SJCRH30 (cell line): ENCODE measurements at places on chromosomes 5 and 9. TPM values are rescaled to one million over a fixed set of nuclear protein-coding genes. Genes with fewer than 3 reads are reported as not detected.

GRCh38 chr9:1996156-1996555 is 19.0 kb upstream of the SMARCA2 start:
- H3K4me1 ChIP-seq = no peaks in the 10 kb centered on the region
- no peak for DNase-seq
- H3K4me3 ChIP-seq = no peak overlapping the region
- H3K36me3 ChIP-seq = no peaks in the 10 kb centered on the region
- no peaks in the 10 kb centered on the region for H3K27me3 ChIP-seq
- H3K27ac ChIP-seq = no peak overlapping the region

DNA sequence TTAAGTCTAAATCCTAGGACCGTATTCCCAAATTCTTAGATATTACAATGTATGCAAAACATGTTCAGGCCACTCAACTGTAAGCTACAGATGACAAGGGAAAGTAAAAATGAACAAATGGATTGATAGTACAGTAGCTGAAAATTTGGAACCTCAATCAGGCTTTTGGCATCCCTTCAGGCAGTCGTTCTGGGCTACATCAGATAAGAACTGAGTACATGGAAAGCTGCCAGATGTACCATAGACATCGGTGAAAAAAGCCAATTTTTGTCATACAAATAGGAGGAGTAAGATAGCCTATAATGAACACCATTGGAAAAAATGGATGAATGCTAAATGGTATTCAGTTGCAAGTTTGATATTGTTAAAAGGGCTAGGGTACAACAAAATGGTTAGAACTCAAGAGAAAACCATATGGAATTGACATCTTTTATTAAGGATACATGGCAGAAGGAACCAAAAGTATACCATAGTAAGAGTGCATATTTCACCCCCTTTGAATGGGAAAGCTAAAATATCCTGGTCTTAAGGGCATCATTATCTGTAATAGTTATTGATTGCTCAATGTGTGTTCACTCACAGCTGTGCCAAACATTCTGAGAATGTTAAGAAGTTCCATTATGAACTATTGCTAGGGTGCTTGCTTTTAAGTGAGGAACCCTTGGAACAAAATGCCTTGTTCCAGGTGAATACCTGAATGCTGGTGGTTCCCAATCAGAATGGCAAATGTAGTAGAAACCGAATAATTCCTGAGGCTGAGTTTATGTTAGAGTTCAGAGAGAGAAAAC is 86.4 kb downstream of the NR3C1 start:
- no peak for DNase-seq
- H3K4me1 ChIP-seq = no peaks in the 10 kb centered on the region
- H3K4me3 ChIP-seq = no peak overlapping the region
- H3K36me3 ChIP-seq = peaks cover 8% of the 10 kb centered on the region; the same call in 1 of the 2 replicates

SMIM32 gene
- 0.06 TPM in 1 of 2 replicates, not detected in the other for total RNA-seq

HACD4 gene
- total RNA-seq = not detected in 2 replicates

POU5F2 gene
- total RNA-seq = 0.41 and 0.91 TPM in 2 replicates

GRM6 gene
- not detected in 2 replicates for total RNA-seq

B4GALT1 gene
- 14.0 and 15.7 TPM in 2 replicates for total RNA-seq

PCDHGC5 gene
- 1.3 and 2.8 TPM in 2 replicates for total RNA-seq

IL13 gene
- total RNA-seq = not detected in 2 replicates

PKD2L2 gene
- total RNA-seq = not detected in 2 replicates
